GDM1 (cell line): ENCODE measurements at places on chromosomes 6 and 20.

DNA sequence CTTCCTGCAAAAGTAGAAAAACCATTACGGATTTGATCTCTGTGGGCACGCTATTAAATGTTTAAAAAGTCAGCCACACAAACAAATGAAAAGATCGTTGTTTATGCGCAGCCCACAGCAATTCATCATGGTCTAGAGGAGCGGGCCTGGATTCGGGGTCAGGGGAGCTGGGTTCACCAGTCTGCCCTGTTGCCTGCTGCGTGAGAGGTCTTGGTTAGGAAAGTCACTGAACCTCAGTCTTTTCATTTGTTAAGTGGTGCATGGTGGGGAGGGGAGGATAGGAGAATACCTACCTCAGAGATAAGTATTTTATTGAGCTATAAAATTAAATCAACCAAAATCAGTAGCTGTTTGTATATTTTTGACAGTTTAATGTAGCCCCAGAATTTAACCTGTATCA lies 47.3 kb upstream of the FYN start:
- no peak for DNase-seq

DNA sequence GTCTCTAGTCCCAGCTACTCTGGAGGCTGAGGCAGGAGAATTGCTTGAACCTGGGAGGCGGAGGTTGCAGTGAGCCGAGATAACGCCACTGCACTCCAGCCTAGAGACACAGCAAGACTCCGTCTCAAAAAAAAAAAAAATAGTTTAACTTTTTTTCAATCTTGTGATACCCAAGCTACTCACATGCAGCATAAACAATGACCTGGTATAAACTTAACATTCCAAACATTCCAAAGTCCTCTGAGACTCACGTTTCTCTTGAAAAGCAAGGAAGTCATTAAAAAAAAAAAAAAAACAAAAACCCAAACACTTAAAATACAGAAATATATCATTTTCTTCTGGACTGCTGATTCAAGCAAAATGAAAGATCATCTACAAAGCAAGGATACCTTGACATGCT lies 14.3 kb downstream of the CRNKL1 start:
- DNase-seq: no peak

- DNase-seq: no peak
Measured at GRCh38 chr20:13147071-13147963, 73.8 kb upstream of the ISM1 start.

- no peak for DNase-seq
Measured at GRCh38 chr20:56217829-56218228, 30.7 kb upstream of the MC3R start.

- no peak for DNase-seq
Measured at GRCh38 chr20:50842821-50843220, 48.0 kb downstream of the BCAS4 start.

- DNase-seq: no peak
Measured at GRCh38 chr20:12535316-12535715, 473.5 kb upstream of the SPTLC3 start.

DNA sequence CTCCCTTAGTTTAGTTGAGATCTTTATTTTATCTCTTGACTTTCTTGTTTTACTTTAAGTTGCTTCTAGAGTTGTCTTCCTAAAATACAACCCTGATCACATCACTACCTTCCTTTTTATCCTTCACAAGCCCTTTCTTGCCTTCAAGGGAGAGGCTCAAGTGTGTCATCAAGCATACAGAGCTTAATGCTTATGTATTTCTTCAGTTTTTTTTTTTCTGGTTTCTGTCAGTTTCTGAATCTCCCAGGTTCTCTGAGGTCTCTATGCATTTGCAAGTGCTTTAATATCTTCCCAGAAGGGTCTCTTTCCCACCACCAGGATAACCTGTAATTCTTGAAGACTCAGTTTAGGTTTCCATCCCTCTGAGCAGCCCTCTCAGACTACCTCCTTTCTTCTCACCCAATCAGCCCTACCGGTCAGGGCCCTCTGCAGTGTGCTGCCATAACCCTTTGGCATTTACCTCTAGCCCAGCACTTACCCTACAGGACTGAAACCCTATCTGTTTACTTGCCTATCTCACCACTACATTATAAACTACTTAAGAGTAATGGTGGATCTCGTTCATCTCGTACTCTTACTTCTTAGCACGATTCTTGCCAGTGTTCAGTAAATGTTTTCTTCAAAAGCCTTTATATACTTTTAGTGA lies 36.9 kb downstream of the EYA4 start:
- no peak for DNase-seq

DNA sequence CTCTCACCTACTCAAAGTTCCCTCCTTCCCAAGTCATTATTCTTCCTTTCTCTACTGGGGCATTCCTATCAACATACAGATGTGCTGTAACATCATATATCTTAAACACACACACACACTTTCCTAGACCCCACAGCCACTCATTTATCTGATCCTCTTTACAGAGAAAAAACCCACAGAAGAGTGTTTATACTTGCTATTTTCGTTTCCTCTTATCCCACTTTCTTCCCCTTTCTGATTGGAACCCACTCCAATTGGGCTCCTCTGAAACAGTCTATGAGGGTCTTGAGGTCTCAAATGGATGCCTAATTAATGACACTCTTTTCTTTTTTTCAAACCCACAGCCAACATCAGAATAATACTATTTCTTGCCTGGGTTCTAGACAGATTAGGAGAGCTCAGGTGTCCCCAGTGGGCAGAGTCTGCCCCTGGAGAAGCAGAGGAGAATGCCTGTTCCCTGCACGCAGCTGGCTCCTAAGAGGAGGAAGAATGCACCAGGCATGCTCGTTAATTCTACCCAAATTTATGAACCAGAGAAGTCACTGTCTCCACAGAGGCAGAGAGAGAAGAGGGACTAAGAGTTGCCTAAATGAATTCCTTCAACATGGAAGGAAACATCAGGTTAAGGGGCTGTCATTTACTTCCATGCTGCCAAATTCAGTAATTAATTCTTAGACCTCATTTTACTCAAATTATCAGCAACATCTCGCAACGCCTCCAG lies 65.9 kb downstream of the CRYBG1 start:
- DNase-seq: no peak

GRCh38 chr6:16711546-16712254 lies 49.6 kb downstream of the ATXN1 start:
- no peak for DNase-seq

DNA sequence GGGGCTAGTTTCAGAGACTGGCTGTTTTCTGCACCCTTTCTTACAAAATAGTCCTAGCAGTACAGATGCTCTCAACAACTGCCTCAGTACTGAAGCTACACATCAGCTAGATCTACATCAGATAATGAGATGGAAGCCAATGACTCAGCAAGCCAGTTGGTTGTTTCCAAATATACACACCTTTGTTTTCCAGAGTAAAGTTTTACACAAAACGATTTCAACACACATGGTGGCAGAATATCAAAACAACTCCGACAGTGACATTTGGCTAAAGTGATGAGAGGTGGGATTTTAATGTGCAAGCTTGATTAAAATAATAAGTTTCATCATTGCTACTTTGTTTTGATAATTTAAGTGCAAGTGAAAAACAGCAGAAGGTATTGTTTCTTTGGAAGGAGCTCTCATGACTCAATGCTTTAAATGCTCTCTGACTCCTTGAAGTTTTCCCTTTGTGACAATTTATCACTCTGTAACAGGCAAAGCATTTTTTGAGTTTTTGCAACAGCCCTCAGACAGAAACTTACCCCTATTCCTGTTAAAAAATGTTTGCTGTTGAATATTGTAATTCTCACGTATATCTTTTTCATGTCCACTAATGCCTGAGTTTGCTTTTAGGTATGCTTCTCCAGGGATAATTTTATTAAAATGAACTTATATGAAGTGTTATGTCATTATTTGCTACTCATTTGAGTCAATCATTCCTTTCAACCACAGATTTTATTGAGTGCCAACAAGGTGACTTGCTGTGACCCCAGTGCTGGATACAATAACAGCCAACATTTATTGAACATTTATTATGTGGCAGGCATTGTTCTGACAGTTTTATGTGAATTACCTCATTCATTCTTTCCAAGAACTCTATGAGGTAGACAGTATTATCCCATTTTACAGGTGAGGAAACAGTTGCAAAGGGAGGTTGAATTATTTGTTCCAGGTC lies 882.0 kb downstream of the TFAP2A start:
- no peak for DNase-seq
